ENCODE measurements at places on chromosomes 11 and 22. TPM values are rescaled to one million over a fixed set of nuclear protein-coding genes. Genes with fewer than 3 reads are reported as not detected.

DNA sequence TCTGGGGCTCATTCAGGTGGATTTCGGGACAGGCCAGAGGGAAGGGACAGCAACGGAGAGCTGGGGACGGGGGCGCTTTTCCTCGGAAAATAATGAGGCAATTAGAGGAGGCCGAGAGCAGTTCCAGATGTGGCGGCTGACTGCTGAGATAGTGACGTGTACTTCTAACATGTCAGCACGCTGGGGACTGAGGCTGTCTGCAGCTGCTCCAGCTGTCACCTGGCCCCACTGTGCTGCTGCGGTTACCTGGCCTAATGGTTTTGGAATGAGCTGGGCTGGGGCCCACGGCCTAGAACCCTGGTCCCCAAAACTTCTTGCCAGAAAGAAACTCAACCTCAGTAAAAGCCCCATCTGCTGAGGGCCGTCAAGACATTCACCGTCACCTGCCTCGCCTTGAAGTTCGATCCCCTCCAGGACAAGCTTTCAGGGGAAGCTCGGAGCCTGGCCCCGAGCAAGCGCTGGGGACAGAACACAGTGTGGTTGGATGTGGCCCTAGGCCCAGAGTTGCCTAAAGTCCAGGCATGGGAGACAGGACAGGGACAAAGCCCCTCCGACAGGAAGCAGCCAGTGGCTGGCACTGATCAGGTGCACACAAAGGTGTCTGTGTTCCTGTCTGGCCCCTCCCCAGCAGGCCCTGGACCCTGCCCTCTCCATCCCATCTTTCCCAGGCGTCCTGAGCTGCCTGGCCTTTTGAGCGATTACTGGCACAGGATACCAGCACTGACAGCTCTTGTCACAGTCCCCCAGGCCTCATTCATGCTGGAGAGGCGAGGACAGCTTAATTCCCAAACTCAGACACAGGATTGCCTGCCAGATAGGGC, 22.1 kb downstream of the RPUSD4 start:
- DNase-seq = no peak

DNA sequence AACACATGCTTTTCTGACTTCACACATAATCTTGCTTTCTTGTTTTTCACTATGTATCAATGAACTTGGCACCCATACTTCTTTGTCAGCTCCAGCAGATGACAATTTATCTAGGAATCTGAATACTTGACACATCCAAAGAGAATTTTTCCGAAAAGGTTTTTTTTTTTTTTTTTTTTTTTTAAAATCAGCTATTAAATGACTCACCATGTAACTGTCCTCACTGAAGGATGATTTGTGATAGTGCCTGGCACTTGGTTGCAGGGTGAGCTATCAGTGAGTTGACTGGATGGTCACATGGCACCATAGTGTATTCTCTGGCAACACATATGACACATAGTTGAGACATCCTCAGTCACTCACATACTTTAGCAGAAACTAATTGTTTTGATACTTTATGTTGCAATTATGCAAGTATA, 133.4 kb upstream of the E2F8 start:
- peak; percentile 96 for DNase-seq

DNA sequence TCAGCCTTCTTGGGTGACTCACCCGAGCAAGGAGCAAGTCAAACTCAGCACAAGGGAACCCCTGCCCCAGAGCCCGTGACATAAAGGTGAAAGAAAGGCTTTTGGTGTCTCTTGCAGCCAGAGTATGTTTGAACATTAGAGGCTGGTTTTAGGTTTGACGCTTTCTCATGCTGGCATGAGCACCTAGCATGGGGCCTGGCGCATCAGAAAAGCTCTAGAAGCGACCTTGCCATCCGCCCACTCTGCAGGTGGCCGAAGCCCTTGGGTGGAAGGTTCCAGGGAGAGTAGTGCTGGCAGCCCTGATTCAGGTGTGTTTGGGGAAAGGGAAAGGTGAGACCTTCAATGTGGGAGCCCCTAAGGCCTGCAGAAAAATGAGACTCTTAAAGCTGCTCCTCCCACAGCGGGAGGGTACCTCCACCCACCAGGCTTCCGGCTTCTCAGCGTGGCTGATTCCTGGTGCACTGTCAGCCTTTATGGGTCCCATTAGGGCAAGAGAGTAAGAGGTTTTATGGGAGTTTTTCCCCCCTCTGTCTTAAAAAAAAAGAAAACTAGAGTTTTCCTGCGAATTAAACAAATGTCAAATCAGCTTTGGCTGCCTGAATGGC, 88.4 kb downstream of the GRIK4 start:
- no peak for DNase-seq

DNA sequence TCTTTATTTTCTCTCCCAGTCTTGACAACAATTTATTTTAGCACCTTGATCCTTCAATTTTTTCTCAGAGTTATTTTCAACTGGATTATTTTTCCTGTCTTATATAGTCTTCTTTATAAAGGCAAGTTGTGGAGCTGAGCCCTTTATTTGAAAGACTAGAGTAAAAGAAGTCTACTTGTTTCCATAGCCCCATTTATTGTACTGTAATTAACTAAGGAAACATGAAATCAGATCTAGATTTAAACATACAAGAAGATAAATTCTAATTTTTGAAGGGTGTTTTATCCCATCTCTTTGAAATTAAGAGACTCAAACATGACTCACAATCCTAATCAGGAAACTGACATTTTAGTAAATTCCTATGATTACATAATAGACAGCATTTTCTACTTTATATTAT, 2421.8 kb downstream of the LRRC4C start:
- no peak for DNase-seq

GRCh38 chr11:59221441-59221840, 8.7 kb upstream of the MPEG1 start:
- peak; percentile 95 for DNase-seq

DNA sequence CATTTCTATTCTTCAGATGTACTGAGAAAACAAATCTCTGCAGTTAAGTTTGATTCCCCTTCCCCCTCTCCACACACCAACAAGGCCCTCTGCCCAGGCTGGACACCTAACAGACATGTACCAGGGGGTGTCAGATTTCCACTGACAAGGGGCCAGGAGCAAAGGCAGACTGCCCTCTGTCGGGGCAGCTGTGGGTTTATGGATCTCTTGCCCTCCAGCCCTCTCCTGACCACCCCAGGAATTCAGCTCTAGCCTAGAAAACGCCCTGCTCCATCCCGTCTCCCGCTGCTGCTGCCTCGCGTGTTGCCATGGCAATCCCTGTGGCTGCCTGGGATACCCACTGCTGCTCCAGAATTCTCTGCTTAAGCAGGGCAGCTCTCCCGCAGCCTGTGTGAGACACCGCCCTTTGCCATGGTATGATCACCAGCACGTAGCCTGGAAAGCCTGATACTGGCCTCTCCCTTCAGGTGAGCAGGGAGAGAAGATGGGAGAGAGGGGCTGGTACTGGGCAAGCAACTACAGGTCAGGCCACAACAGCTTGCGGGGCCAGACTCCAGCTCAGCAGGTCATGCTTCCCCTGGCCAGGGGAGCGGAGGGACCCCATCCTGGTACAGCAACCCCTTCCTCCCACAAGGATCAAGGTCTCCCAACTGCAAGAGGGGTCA, 41.6 kb downstream of the BUD13 start:
- peak; percentile 10 for DNase-seq

DNA sequence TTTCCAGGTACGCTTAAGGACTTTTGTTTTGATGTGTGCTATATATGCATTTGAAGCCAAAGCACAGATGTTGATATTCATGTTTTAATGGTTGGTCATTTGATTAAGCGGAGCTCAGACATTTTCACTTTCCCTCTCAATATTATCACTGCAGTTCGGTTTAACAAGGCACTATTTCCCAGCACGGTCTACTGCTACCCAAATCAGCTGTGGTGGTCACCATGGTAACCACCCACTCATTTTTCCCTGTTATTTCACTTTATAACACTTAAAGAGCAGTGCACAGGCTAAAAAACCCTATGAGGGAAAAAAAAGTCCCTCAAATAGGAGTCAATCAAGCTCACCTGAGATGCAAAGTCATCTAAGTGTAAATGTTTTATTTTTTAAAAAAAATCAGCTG, 439.6 kb upstream of the CCDC90B start:
- DNase-seq = no peak

GRCh38 chr11:110217936-110218335, 78.5 kb downstream of the RDX start:
- no peak for DNase-seq

DNA sequence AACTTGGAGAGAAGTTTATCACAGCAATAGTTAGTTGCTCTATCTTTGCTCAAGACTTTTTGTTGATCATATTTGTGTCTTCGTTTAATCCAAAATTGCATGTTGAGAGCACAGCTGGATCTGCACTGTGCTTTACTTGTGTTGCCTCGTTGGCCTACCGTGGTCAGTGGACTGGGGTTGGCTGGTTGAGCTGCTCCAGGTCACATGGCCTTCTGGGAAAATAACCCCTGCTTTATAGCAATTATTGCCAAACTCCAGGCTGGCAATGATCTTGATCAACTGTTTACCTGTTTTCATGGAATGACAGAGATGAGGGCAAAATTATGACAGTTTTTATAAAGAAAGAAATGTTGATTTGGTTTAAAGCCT, 5.7 kb upstream of the PLET1 start:
- no peak for DNase-seq

DNA sequence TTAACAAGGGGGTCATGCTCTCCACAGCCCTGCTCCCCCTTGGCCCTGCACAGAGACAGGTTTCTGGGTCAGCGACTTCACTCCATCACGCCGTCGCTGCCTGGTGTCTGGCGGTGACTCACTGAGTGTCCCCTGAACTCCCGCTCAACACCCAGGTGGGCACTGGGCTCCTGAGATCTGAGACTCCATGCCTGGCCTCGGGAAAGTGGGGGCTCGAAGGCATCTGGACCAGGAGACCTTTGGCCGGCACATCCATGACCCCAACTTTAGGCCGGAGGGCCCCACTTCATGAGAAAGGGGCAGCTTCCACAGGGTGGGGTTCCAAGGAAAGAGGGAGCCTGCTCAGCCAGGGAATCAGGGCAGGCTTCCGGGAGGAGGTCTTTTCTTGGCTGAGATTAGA, 79.3 kb upstream of the PRR5 start:
- DNase-seq = no peak

DNA sequence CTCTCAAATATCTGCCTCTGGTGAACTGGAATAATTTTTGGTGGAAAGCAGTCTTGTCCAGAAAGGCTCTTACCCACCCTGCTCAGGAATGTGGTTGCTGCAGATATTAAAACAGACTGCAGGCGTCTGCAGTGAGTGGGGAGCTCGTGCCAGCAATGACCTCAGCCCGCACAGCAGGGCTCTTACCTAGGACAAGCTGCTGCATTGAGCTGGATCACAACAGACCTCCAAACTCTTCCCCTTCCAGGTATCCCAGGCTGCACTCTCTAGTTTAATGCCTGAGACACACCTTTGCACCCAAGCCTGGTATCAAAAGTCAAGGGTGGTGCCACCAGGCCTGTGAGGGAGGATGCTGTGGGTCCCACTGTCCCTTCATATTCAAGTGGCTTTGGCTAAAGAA, 69.7 kb upstream of the CDON start:
- DNase-seq = no peak

GRCh38 chr11:79437278-79437980, 3.4 kb downstream of the TENM4 start:
- peak; percentile 57 for DNase-seq

DNA sequence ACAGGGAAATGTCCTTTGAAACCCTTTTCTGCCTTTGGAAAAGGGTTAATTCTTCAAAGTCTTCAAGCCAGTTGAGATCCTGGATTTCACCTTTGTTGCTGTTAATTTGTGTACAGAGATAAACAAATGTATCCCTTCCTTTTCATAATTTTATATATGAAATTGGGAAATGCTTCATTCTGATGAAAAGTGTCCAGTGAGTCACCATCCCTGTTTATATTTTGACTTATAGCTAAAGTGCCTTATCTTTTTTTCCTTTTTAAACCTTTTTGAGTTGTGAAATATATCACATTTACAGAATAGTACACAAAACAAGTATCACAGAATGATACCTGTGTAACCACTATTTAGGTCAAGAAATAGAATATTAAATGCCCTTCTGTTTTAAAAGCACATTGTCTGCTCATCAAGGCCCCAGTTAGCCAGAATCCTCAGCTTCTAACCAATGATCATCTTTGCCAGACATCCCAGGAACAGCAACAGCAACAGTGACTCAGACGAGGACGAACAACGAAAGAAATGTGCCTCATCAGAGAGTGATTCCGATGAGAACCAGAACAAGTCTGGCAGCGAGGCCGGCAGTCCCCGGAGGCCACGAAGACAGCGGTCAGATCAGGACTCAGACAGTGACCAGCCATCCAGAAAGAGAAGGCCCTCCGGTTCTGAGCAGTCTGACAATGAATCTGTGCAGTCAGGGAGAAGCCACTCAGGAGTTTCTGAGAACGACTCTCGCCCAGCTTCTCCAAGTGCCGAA, 27.3 kb downstream of the CTR9 start:
- peak; percentile 95 for DNase-seq

- no peak for DNase-seq
Measured at GRCh38 chr22:50542416-50542927, 3.2 kb upstream of the KLHDC7B start.

DNA sequence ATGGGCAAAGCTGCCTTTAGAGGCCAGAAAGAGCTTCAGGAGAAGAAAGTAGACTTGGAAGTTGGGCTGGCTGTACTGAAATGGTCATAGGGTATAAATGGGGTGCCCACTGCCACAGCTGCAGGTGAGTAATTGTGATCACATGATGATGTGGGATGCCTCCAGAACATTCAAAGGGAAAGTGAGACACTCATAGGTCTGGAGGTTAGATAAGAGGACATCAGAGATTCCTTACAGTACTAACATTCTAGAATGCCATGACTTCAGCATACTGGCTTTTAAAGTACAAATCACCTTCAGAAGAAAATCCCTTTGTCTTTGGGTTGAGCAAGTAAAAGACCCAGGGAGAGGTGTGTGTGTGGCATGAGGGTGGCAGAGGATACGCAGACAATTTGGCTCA, 419.2 kb downstream of the TENM4 start:
- DNase-seq = peak; percentile 22

DNA sequence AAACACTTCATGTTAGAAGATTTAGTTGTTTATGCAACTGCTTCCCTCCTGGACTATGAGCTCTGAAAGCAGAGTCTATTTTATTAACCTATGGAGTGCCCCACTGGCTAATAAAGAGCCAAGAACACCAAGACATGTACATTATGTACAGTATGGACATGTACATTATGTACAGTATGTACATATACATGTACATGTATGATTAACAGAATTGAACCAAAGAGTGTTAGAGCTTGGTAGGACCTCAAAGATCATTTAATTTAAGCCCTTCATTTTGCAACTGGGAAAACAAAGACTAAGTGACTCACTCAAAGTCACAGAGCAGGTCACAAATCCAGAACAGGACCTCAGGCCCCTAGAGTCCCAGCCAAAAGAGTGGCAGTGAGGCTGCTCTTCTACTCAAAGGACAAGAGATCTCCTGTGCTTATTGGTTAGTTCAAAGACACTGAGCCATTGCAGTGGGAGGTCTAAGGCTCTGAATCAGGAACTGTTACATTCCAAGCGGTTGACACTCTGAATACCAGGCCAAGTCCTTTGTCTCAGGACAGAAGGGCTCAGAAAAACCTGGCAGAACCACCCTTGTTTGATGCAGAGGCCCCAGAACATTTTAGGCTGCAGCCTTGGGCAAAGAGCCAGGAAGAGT, 103.8 kb downstream of the FAM168A start:
- peak; percentile 78 for DNase-seq

Gene LRRN4CL
- 0.36 TPM for total RNA-seq

Gene VPS26B
- total RNA-seq = 51.1 TPM

Gene FGF19
- not detected for total RNA-seq

Gene DDTL
- total RNA-seq = 0.36 TPM

Gene LIF
- 130 TPM for total RNA-seq

Gene OR10A6
- not detected for total RNA-seq

Gene SMIM35
- total RNA-seq = not detected

Gene ANKK1
- total RNA-seq = not detected

Gene OR51F2
- under 0.01 TPM for total RNA-seq

Gene ATG16L2
- total RNA-seq = 1.4 TPM

Gene KCNJ1
- not detected for total RNA-seq

Gene KRTAP5-7
- total RNA-seq = not detected

Gene NCF4
- total RNA-seq = not detected

Gene IGSF9B
- under 0.01 TPM for total RNA-seq
